Mesenteric fat pad (tissue), 1 donor: ENCODE measurements at places on chromosomes 5 and 9.

GRCh38 chr9:93301911-93302541, 118.1 kb downstream of the WNK2 start:
- DNase-seq: peak; percentile 83

DNA sequence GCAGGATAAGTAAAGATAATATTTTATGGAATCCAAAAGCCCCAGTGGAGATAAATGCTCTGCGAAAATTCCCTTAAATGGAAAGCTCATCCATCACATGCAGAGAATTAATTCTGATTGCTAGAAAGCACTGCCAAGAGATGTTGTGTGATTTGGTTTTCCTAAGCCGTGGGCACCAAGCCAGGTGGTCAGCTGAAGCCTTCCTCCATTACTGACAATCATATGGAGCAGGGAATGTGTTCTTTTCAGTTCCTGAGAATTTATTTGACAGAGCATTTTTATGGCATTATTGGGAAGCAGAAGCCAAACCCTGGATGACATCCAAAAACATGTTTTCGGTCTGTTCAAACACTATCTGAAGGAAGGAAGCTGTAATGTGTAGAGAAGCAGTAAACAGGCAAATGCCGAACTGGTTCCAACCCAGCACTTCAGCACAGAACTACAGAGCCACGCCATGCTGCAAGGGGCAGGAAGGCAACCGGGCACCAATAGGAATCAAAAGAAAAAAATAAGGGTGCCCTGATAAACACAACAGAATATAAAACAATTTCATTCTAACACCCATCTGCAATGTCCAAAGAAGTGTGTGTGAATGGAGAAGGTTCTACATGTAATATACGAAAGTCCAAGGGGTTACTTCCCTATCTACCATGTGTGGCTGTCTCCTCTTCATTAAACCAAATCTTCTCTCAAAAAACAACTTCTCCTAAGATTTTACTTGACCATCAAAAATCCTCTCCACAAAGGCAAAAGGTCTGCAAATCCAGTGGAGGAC, 12.3 kb downstream of the ARSB start:
- DNase-seq: no peak

DNA sequence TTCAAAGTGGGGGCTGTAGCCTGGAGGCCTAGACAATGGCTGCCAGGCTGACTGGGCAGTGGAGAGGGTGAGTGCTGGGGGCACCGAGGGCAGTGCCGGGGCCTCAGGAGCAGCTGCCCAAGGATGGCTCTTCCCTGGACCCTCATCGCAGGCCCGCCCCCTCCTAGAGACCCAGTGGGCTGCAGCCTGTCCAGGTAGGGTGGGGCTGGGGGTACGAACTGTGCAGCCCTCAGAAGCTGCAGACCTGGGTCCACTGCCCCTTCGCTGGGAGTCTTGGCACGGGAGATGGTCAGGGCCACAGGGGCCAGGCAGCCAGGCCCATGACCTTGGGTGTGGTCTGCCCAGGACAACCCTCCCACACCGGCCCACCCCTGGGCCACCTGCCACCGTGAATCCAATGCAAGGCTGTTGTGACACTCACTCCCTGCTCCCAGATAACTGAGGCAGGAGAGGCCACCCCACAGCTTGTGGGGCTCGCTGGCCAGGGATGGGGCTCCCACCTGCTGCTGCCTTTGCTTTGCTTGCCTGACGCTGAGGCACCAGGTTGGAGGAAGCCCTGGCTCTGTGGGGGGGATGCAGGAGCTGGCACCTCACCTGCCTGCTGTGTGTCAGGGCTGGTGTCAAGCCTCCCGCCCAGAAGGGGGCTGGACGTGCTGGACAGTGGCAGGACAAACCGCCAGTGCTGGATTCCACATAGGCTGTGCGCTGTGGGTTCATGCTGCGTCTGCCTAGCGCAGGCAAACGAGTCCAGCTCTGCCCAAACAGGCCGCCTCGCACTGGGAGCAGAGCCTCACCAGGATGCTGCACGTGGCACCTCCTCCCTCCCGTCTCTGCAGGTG, 23.1 kb upstream of the SLC9A3 start:
- DNase-seq: peak; percentile 84

DNA sequence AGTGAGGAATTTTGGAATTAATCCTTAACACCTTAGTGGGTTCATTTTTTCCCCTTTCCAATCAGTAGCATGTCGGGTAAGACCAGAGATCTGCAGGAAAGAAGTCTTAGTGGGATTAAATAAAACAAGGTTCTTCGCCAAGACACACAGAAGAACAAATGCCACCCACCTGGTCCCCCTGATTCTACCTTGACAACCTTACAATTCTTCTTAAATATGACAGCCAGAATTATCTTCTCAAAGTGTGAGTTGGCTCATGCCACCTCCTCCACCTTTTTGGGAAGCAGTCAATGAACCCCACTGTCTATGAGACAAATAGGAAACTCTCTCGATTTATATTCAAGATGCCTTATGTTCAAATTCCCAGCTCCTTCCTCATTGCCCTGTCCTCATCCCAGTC, 105.1 kb downstream of the BRINP1 start:
- DNase-seq: no peak

DNA sequence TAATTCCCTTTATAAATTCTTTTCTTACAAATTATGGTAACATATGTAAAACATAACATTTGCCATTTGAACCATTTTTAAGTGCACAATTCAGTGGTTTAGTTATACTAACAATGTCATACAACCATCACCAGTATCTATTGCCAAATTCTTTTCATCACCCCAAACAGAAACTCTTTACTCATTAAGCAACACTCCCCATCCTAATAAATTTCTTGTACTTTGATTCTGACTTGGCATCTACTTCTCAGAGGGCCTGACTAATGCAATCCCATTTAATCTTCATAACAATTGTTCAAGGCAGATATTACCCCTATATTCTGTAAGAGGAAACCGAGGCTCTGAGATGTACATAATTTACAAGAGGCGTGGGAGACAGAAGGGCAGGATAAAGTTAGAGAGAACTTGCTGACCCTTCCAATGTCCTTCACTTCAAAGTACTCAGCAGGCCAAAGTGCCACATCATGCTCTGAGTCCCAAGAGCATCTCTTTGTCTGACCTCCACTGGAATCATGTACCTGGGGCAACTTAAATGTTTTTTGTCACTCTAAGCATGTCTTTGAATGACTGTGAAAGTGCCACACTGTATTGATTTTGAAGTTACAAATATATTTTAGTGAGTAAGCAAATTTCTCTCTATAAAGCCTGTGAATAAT, 255.3 kb downstream of the KIF4B start:
- DNase-seq: no peak

GRCh38 chr5:89313804-89314588, 431.0 kb upstream of the MEF2C start:
- no peak for DNase-seq

DNA sequence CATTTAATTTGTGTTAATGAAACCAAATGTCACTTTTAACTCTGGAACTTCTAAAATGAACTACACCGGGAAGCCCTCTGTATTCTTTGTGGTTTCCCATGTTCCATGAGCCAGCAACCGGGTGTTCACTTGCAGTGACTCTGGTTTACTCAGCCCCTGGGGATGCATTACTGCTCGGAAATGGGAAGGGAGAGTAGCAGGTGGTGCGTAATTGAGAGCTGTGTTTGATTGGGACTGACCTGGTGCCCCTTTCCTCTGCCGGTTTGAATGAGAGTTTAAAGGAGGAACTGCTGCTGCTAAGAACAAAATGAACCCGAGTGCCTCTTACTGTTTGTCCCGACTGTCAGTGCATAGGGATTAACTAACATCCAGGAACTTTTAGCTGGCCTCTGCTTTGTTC, 100.1 kb upstream of the DHFR start:
- no peak for DNase-seq

DNA sequence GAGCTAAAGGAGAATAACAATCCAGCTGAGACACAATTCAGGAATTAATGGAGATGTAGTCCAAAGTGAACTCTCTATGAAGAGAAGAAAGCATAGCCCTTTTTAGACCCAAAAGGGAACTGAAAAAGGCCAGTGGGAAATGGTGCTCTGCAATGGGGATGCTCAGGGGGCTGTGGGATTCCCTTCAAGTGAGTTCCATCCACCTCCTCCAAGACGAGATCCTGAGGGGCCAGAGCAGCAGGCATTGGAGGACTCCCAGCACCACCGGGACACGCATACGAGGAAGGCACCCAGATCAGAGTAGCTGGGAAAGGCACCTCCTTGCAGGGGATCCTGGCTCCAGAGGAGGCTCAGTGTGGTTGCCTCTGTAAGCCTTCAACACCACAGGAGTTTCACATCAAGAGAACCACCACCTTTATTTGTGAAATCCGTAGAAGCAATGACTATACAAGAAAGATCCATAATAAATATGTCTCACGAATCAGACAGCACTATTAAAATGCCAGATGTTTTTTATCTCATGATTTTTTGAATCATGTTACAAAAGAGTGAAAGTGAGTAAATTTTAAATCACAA, 288.2 kb downstream of the MED10 start:
- no peak for DNase-seq

- no peak for DNase-seq
Observed at GRCh38 chr5:35285435-35285834, 55.1 kb upstream of the PRLR start.

DNA sequence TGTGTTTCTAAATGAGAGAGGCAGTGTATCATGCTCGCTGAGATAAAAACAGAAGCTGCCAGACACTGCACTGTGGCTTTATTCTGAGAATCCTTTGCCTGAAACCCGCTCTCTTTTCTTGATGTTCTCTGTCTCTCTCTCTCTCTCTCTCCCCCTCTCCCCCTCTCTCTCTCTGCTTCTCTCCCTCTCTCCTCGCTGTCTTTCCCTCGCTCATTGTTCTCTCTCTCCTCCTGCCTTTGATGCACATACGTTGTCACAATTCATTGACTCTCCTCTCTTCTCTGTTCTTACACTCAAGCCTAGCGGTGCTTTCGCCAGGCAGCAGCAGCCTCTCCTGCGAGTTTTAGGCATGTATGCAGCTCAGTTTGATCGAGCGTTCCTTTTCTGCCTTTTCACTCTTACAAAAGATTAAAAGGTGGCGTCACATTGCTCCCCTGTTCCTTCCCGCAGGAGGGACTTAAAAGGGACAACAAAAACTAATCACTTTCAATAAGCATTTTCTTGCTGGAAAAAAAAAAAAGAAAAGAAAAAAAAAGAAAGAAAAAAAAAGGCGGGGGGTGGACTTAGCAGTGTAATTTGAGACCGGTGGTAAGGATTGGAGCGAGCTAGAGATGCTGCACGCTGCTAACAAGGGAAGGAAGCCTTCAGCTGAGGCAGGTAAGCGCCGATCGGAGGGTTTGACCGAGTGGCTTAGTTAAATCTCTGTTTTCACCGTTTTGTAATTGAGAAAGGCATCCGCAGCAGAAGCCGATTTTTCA, 717.9 kb upstream of the WWC1 start:
- DNase-seq: no peak

GRCh38 chr5:142896325-142897007, 126.3 kb downstream of the ARHGAP26 start:
- no peak for DNase-seq

DNA sequence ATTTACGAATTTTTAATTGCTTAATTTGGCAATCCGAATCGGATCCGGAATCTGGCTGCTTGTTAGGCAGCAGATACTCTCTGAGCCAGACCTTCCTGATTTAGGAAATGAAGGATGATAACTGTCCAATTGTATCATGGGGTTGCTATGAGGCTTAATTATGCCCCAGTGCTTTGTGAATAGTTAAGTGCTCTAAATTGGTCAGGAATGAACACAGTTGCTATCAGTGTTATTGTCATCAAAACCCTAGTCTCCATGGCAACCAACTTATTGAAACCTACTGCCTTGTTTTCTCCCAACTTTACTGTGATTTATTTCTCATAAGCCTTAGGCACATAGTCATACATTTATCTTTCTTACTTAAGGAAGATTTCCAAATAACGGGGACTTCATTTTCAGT, 47.9 kb downstream of the MAMDC2 start:
- no peak for DNase-seq

GRCh38 chr5:137091472-137091871, 407.7 kb downstream of the SPOCK1 start:
- DNase-seq: no peak

DNA sequence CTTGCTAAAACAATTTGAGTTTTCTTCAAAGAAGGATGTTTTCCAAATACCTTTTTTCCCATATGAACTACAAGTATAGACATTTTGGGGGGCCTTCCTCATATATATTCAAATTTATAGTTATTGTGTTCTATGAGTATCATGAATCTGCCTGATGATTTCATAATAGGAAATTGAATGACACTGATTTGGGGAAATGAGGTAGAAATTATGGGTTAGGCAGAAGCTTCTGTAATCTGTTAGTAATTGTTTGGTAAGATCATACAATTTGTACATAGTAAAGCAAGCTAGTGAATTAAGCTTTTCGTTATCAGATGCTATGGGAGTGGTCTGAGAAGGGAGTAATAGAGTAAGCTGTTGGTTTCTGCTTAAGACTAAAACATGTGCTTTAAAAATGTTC, 98.0 kb downstream of the TRIO start:
- DNase-seq: no peak

- no peak for DNase-seq
Observed at GRCh38 chr5:96048763-96049162, 87.1 kb upstream of the ELL2 start.

DNA sequence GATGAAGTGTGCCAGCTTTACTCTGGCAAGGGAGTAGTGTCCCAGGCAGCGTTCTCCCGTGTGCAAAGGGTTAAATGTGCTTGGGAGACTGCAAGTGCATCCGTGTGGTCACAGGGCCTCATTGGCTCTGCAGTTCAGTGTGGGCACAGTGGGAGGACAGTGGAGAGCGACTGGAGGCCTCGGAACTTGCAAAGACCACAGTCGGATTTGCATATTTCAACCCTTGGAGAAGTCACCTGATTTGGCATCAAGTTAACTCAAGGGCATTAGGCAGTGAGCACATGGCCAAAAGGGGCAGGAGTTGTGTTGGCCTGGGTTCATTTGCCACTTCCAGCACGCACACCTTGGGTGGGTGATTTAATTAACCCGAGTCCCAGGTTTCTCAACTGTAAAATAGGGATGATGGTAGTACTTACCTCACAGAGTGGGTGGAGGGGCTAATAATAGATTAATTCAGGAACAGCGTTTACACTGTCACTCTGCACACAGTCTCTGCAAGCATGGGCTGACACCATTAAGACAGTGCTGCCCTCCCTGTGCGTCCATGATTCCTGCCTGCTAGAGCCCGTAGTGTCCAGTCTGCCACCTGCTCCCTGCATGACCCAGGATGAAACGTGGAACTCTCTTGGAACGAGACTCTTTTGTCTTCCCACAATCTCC, 22.7 kb downstream of the JADE2 start:
- no peak for DNase-seq

DNA sequence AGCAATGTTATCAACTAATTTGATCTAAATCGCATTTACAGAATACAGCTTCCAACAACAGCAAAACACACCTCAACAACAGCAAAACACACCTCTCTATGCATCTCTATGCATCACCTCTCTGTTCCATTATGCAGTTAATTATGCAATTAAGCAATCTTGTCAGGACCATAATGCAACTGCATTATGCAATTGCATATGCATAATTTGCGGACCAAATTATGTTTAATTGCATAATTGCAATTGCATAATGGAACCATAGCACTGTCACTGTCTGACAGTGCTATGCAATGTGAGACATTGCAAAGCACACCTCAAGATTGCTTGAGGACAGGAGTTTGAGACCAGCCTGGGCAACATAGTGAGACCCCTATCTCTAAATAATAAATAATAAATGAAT, 80.4 kb upstream of the PRSS3 start:
- DNase-seq: no peak

GRCh38 chr9:27333241-27334052, 36.5 kb upstream of the EQTN start:
- no peak for DNase-seq
